ENCODE measurements at places on chromosomes 12 and 14.

GRCh38 chr14:20436363-20436755 is 393 bp upstream of the KLHL33 start:
- no peak for DNase-seq

DNA sequence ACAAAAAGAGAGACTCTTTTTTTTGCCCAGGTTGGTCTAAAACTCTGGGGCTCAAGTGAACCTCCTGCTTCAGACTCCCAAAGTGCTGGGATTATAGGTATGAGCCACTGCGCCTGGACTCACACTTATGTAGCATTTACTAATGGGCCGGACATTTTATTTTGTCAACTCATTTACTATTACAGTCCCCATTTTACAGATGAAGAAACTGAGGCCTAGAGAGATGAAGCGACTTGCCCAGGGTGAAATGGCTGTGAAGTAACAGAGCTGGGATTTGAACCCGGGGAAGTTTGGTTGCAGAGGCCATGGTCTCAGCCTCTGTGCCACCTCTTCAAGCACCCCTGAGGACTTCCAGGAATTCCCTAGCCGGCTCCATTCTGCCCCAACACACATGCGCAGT is 9.4 kb downstream of the HPD start:
- no peak for DNase-seq

DNA sequence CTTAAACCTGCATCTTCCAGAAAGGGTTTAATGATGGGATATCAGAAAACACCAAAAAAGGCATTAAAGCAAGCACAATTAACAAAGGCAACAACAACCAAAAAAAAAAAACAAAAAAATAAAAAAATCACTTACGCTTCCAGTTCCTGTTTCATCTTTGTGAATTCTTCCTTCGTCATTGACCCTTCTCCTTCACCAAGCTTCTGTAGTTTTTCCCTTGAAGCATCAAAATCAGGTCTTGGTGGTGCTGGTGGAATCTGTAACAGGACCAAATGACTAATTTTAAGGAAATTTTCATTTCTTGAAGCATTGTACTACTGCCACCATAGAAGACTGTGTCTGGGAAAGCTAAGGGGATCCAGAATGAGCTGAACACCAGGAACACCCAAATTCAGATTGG is 24.5 kb downstream of the SNX6 start:
- no peak for DNase-seq

GRCh38 chr12:28014196-28014595 is 41.7 kb upstream of the PTHLH start:
- no peak for DNase-seq

DNA sequence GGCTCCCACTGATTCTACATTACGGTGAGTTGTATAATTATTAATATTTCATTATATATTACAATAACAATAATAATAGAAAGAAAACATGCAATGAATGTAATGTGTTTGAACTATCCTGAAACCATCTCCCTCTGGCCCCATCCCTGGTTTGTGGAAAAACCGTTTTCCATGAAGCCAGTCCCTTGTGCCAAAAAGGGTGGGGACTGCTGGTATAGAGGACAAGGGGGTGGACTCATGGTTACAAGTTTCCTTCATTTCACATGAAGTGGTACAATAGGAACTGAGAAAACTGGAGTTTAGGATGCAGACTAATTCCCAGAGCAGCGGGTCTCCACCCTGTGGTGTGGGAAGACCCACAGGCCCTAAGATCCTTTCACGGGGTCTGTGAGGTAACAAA is 3.0 kb upstream of the C1RL start:
- DNase-seq = no peak

DNA sequence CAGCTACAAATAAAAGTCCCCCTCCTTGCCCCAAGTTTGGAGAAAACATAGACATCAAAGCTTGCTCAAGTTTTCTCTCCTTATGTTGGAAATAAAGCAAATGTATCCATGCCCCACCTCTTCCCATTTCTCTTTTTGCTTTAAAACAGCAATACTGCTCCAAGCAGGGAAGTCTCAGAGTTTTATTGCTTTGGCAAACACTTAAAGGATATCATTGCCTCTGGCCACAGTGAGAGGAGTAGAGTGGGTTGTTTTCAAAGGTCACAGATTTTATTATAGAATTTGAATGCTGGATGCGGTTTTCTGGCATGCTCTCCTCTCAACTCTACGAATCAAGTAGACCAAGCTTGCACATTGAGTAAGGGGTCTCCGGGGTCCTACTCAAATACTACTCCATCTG is 149.7 kb downstream of the TTC7B start:
- no peak for DNase-seq

GRCh38 chr12:97452839-97453238 is 9.8 kb upstream of the RMST start:
- no peak for DNase-seq

- no peak for DNase-seq
These were observed 202.0 kb upstream of the FRMD6 start for GRCh38 chr14:51449681-51450080.

GRCh38 chr12:67043771-67044170 is 225.4 kb upstream of the CAND1 start:
- no peak for DNase-seq

GRCh38 chr12:128009108-128009507 is 257.9 kb upstream of the TMEM132C start:
- no peak for DNase-seq

DNA sequence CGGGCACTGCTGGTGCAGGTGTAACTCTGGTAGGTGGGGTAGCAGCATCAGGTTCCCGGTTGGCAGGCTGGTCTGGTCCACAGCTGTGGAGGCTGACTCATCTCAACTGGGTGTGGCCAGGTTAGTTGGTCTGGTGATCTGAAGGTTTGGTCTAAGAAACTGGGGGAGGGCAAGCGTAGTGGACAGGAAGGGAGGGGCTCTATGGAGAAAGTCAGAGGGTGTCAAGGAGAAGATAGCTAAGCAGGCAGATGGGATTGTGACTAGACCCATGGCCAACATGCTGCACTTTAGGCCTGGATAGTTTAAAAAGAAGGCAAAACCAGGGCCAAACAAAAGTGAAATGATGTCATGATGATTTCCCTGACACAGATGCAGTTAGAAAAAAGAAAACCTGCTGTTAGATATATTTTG is 7.9 kb downstream of the TRIM9 start:
- no peak for DNase-seq

GRCh38 chr14:61034416-61035120 is 53.5 kb downstream of the SLC38A6 start:
- no peak for DNase-seq

DNA sequence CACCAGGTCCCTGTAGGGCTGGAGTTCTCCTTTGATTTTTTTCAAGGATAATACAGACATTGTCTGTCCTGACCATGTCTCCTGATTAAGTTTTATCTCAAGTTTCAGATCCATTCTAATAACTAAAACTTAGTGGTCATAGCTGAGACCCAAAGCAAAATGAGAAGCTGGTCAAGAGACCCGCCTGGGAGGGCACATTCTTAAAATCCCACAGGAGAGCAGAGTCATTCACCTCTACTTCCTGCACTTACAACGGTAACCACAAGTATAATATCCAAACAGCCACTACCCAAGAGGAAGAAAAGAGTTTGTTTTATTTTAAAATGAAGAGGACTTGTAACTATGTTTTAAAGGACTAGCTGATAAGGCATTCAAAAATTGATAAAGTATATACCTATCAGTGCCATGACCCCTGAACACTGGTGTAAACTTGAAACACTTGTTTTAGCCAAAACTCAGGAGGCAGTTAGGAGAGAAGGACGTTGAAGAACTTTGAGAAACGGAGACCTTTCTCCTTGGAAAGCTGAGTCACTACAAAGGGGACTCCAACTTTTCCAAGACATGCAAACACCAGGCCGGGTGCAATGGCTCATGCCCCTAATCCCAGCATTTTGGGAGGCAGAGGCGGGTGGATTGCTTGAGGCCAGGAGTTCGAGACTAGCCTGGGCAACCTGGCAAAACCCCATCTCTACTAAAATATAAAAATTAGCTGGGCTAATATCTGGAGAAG is 478.2 kb downstream of the GLT1D1 start:
- no peak for DNase-seq

DNA sequence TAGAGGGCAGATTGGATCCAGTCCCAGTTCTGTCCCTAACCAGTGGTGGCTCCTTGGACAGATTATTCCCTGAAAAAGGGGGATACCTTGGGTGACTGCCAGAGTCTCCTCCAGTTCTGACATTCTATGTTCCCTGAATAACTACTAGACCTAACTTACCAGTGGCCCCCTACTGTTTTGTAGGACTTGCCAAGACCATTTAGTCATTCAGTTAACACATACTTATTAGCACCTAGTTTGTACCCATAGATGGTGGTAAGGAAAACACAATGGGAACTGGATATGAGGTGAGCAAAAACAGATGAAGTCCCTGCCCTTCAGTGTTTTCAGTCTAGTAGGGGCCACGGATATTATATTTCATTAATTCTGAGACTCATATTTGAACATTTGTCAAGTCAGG is 3.5 kb downstream of the PRPF40B start:
- no peak for DNase-seq

DNA sequence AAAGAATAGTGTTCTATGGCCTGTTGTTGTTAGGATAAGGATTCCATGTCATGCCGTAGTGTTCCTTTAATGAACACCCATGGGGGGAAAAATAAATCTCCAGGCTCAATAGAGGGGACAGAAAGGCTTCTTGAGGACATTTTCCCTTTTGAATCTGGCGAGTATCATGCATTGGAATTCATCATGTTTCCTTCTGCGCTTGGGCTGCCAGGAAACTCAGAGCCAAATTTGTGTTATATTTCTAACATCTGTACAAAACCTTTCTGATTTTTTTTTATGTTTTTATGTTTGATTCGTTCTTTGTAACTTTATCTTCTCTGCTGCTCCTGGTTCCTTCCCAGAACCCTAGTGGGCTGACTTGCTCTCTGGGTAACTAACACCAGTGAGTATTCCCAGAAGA is 1163.3 kb downstream of the VRK1 start:
- no peak for DNase-seq

- no peak for DNase-seq
These were observed 171.7 kb downstream of the SLC41A2 start for GRCh38 chr12:104786352-104786751.

GRCh38 chr12:27347779-27348178 is 15.1 kb downstream of the BMAL2 start:
- DNase-seq = no peak

DNA sequence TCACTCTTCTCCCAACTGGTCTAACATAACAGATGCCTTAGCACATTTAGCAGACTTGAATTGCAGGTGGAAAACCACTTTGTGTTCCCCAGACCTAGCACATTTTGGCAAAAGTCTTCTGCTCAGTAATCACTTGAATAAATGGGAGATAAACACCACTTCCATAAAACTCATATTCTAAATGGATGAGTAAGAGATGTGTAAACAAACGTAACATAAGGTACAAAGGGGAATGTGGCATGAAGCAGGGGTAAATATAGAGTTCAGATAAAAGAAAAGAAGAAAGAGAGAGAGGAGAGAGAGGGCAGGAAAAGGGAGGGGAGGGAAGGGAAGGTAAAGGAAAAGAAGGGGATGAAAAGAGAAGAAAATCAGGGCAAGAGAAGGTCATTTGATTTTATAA is 17.0 kb upstream of the KERA start:
- no peak for DNase-seq

All from cardiac septum (tissue), 1 donor.